Left ventricle myocardium superior (tissue), 1 donor: ENCODE measurements at places on chromosomes 1 and 21.

- DNase-seq, result no peak
These were observed 9.9 kb upstream of the NDC1 start for GRCh38 chr1:53847980-53848379.

DNA sequence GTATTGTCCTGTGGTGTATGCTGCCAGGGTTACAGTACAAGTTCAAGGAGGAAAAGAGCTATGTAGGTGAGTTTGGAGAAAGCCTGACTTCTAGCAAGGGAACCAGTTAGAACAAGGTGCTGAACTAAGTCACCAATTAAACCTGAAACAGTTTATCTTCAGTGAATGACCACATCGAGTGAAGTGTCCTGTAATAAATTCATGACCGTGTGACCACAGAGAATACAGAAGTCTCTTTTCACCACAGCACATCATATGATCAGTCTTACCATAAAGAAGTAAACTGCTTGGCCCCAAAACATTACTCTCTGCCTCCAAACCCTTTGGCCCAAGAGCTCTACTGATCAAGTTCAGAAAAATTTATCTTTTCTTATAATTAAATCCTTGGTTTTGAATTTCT is 141.4 kb downstream of the DAB1 start:
- DNase-seq, result no peak

DNA sequence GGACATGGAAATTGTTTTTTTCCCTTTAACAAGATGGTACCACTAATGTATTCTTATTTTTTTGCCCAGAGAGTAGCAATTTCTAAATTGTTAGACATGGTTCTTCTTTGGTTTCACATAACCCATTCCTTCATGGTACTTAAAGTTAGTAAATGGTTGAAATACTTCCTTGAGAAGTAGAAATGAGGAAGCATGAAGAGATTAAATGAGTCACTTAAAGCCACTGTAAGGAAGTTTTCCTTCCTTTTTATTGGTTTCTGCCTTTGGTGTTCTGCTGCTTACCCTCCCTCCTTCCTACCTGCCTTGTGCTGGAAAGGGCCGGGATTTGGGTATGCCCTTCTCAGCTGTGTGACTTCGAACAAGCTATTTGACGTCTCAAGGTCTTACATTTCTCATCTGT is 101.0 kb downstream of the KIF26B start:
- DNase-seq, result no peak

DNA sequence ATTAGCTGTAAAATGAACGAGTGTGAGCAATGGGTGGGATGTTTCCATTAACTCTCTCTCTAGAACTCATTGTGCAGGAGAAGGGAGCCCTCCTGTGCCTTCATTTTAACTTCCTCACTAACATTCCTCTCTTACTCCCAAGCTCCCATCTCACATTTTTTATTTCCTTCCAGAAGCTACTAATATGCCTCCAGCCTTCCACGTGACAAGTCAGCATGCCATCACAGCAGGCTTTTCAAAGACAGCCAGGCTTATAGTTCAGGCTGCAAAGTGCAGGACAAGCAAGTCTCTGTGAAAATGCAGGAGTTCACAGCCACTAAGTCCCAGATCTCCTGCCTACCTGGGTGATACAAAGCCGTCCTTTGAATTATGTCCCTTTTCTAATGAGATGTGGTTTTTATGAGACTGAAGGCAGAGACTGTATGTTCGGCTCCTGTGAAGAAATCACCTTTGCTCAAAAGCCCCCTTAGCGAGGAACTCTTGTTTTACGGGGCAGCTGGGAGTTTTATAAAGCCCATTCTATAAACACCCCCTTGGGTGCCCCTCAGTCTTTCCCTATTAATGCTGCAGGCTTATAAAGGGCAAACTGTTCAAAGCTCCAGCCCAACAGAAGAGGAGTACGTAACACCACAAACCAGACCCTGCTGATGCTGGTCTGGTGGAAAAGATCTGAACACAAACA is 14.8 kb upstream of the ANGPTL7 start:
- DNase-seq, result no peak

DNA sequence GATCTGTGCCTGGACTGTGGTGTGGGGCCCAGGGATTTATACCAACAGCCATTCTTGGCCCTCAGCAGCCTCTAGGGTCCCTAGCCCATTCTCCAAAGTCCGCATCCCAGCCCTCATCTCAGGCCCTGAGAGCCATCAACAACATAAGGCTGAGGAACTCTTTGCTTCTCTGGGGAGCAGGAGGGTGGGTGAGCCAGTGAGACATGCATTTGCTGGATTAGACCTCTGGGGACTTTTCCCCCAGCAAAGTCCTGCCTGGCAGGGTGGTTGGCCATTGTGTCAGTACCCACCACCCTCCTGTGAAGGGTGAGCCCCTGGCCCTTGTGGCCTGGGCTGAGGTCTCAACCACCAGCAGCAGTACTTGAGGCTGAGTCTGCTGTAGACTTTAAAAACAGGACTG is 24.2 kb upstream of the FAM20B start:
- DNase-seq, result no peak

GRCh38 chr1:93704052-93704451 is 22.4 kb upstream of the BCAR3 start:
- DNase-seq, result no peak

DNA sequence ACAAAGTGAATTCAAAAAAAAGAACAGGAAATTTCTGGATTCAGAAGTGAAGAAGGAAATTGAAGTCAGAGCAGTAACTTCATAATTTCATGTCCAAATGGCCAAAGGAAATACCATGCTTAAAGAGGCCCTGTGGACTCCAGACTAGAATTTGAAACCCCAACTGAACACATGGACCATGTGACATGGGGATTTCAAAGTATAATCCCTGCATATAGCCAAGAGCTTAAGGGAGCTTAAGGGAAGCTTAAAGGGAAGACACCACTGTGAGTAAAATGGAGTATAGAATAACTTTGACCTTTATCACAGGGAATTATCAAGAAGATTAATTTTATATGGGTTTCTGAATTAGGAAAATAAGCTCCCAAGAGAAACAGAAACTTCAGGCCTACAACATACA is 241.8 kb upstream of the POGK start:
- DNase-seq, result no peak

- no peak for DNase-seq
These were observed 138.4 kb downstream of the PLXNA2 start for GRCh38 chr1:208105756-208106155.

- no peak for DNase-seq
These were observed 45.8 kb downstream of the COLGALT2 start for GRCh38 chr1:183991756-183992155.

GRCh38 chr21:45040739-45041138 is 33.6 kb upstream of the ADARB1 start:
- no peak for DNase-seq

DNA sequence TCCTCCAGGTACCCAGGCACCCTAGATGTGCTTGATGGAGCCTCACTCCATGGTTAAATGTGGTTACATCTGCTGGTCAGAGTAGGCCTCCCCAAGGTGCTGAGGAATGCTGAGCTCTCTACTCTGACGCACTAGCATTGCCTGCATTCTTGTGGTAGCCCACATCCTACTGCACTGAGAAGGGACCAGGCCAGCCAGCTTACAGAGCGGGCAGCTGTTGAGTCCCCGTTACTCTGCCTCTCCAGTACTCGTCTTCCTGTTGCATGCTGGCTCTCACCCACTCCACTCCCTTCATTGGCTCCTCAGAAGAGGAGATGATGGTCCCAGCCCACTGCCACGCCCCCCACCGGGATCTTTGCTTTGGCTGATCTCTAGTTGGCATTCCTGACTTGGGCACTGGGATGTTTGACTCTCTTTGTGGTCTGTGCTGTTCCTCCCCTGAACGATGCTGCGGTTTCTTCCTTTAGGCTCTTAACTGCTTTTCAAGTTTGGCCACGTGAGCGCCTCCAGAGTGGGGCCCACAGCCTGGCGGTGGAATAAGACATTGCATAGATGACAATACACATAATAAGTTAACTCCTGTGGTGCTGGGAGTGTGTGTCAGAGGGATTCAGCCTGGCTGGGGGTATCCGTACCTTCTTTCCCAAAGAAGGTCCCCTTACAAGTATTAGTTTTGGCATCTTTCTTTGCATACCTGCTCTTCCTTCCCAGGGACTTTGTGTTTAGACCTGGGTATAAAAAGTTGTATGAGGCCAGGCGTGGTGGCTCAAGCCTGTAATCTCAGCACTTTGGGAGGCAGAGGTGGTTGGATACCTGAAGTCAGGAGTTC is 18.6 kb downstream of the AZIN2 start:
- no peak for DNase-seq

DNA sequence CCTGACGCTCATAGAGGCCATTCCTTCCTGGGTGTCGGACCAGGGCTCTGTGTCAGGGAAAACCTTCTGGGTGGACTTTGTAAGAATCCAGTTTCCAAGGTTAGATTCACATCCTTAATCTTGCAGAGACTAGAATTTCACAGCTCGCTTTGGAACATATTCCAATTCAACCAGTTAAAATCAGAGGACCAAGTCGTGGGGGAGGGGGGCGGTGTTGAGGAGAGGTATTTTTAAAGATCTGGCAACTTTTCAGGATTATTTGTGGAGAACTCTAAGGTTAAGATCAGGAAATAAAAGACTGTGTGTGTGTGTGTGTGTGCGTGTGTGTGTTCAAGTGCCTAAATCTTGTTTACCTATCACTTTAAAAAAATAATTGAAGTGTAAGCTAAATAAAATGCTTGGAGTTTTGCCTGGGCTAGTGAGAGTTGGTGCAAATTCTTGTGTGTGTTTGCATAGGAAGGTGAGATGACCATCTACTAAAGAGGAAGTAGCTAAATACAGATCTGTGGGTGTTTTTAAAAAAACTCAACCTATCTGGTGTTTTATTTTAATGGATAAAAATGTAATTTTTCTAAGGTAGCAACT is 21.8 kb downstream of the TENT5C start:
- no peak for DNase-seq

- no peak for DNase-seq
These were observed 123.8 kb downstream of the TLR5 start for GRCh38 chr1:223019256-223019655.
